ENCODE measurements at places on chromosomes 16 and 17.

GRCh38 chr17:79891113-79891730 lies 52.0 kb upstream of the CBX4 start:
- no peak for DNase-seq

DNA sequence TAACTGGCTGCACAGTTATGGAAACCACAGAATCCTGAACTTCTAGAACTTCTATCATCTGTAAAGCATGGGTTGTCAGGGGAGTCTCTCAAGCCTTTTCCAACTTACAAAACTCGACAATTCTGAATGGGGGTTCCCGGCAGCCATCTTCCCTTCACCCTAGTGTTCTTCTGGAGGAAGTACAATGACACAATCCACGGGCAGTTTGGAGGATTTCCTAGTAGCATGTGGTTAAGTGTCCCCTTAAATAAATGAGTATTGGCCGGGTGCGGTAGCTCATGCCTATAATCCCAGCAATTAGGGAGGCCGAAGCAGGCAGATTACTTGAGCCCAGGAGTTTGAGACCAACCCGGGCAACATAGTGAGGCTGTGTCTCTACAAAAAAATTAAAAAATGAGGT lies 2.1 kb downstream of the SLC16A6 start:
- DNase-seq: no peak

- DNase-seq: no peak
These were observed 858 bp upstream of the ASPSCR1 start for GRCh38 chr17:81976332-81977210.

DNA sequence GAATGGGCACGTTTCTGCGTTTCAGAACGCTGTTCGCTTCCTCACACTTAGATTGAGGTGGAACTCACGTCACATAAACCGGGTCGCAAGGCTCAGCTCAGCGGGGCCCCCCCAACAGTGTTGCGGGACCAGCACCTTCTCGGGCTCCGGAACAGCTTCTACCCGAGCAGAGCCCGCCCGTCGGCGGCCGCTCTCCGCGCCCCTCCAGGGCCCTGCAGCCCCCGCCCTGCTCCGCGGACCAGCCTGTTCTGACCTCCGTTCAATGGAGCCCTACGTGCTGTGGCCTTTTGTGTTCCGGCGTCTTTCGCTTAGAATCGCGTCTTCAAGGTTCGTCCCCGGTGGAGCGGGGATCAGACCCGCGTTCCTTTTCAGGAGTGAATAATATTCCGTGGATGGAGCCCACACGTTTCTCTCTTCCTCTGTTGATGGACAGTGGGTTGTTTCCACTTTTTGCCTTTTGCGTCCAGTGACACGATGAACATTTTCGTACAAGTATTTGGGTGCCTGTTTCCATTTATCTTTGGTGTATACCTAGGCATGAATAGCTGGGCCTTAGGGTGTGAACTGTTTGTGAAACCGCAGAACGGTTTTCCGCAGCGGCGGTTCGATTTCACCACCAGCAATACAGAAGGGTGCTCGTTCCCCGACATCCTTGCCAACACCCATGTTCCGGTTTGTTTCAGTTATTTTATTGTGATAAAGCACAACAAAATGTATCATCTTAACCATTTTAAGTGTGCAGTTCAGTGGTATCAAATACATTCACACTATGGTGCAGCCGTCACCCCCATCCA lies 2.3 kb upstream of the SLC22A31 start:
- no peak for DNase-seq

DNA sequence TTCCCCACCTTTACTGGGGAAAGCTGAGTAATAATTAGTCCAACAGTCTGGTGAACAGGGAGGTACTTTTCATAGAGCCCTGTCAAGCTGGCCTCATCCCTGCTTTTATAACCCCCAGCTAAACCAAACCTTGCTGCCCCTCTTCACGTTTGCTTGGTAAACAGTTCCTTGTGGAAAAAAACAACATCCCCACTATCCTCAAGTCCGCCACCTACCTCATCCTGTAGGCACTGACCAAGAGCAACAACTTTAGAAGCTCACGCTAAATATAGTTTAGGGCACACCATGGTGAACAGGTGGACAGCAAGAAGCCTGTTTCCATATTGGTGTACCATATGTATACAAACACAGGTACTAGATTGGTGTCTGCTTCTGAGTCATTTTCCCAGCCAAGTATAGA lies 16.5 kb downstream of the NFE2L1 start:
- DNase-seq: no peak

All from LNCaP clone FGC (cell line).